ENCODE measurements at places on chromosomes 7 and 10.

GRCh38 chr10:100122780-100123179 is 41.1 kb upstream of the CPN1 start:
- no peak for DNase-seq
- H3K27ac ChIP-seq: no peak overlapping the region
- H3K4me3 ChIP-seq: no peak overlapping the region
- H3K4me1 ChIP-seq: no peaks in the 10 kb centered on the region

- H3K27ac ChIP-seq: no peak overlapping the region
- DNase-seq: no peak
- no peaks in the 10 kb centered on the region for H3K36me3 ChIP-seq
- H3K4me1 ChIP-seq: peaks cover 1% of the 10 kb centered on the region
- no peak overlapping the region for H3K4me3 ChIP-seq
- H3K27me3 ChIP-seq: no peaks in the 10 kb centered on the region
These were observed 23.2 kb upstream of the LAMB1 start for GRCh38 chr7:108026116-108026515.

GRCh38 chr10:63633677-63634487 is 112.7 kb downstream of the REEP3 start:
- no peaks in the 10 kb centered on the region for H3K27me3 ChIP-seq
- H3K4me1 ChIP-seq: peaks cover 7% of the 10 kb centered on the region
- no peak overlapping the region for H3K27ac ChIP-seq
- DNase-seq: peak; percentile 44
- H3K36me3 ChIP-seq: no peaks in the 10 kb centered on the region

GRCh38 chr10:23359692-23360380 is 15.2 kb upstream of the C10orf67 start:
- DNase-seq: no peak
- no peaks in the 10 kb centered on the region for H3K36me3 ChIP-seq
- H3K4me1 ChIP-seq: no peaks in the 10 kb centered on the region
- H3K4me3 ChIP-seq: no peak overlapping the region

- no peak for DNase-seq
- no peaks in the 10 kb centered on the region for H3K36me3 ChIP-seq
- no peaks in the 10 kb centered on the region for H3K27me3 ChIP-seq
- H3K4me3 ChIP-seq: no peak overlapping the region
These were observed 40.5 kb downstream of the AOAH start for GRCh38 chr7:36683695-36684357.

DNA sequence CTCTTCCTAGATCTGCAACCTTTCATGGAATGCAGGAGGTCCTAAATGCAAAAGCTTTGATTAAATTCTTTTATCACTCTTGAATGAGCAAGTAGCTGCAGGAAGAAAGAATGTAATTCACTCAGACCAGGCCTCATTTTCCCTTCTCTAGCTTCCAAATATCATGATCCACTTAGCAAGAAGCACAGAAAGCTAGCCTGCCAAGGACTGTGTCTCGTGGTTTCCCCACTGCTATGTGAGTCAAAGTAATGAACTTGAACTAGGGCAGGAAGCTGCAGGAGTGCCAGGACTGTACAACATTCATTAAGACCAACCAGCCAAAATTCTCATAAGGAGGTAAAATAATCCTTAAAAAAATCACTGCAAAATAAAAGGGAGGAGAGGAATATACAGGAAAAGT is 379.2 kb downstream of the CALN1 start:
- H3K4me1 ChIP-seq: peaks cover 2% of the 10 kb centered on the region
- no peaks in the 10 kb centered on the region for H3K36me3 ChIP-seq
- no peak overlapping the region for H3K4me3 ChIP-seq
- no peak overlapping the region for H3K27ac ChIP-seq
- DNase-seq: no peak
- no peaks in the 10 kb centered on the region for H3K27me3 ChIP-seq

DNA sequence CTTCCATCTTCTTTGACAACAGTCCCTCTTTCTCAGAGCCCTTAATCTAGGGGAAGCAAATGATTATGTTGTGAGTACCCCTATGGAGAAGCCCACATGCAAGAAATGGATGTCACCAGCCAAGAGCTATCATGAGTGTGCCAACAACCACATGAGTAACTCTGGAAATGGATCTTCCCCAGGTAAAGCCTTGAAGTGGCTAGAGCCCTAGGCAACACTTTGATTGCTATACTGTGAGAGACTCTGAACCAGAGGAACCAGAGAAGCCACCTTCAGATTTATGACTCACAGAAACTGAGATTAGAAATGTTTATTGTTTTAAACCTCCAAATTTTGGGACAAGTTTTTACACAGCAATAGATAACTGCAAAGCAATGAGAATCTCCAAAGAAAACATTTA is 60.9 kb upstream of the COL1A2 start:
- no peaks in the 10 kb centered on the region for H3K36me3 ChIP-seq
- no peak for DNase-seq
- H3K4me3 ChIP-seq: no peak overlapping the region

DNA sequence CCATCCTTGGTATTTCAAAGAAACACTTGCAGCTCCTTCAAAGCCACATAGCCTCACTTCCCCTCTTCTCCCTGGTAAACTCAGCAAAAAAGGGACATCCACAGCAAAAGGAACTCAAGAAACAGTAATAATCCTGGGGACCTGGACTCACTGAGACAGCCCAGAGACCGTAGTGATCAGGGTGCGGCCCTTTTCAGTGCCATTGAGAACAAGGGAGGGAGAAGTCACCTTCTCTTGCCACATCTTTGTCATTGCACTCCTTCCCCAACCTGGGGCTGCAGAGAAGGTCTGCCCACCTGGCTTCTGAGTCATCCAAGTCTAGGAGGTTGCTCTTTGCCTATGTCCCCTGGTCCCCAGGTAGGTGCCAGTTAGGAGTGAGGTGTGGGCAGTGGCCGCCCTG is 93.9 kb upstream of the SH2B2 start:
- peaks cover 52% of the 10 kb centered on the region for H3K36me3 ChIP-seq
- no peaks in the 10 kb centered on the region for H3K27me3 ChIP-seq
- H3K27ac ChIP-seq: no peak overlapping the region

- no peak for DNase-seq
- no peaks in the 10 kb centered on the region for H3K36me3 ChIP-seq
- H3K27me3 ChIP-seq: no peaks in the 10 kb centered on the region
These were observed 103.7 kb downstream of the KCNMA1 start for GRCh38 chr10:77533887-77534278.

DNA sequence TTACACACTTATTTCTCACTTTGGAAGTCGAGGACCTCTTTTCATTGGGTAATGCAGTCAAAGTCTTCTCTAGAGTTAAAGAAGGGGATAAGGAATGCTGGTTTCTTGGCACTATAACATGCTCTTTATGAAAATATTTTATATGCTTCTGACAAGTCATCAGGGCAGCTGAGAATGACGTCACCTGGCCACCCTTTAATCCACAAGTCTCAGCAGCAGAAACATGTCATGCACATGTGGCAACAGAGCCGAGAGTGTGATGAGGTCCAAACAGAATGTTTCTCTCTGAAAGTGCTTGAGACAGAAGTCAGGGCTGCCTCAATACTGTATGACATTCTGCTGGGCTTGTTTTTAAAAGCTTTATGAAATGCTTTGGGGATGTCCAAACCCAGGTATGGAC is 63.5 kb upstream of the C10orf90 start:
- H3K27me3 ChIP-seq: no peaks in the 10 kb centered on the region
- no peak overlapping the region for H3K27ac ChIP-seq
- H3K4me1 ChIP-seq: peaks cover 57% of the 10 kb centered on the region
- H3K36me3 ChIP-seq: no peaks in the 10 kb centered on the region
- peak; percentile 99 for DNase-seq

All from lung (tissue), 17 donors.